Ovary (tissue), 10 donors: ENCODE measurements at places on chromosomes 16 and 17.

- no peak for DNase-seq
These were observed 335.3 kb downstream of the CNTNAP4 start for GRCh38 chr16:76612497-76612896.

DNA sequence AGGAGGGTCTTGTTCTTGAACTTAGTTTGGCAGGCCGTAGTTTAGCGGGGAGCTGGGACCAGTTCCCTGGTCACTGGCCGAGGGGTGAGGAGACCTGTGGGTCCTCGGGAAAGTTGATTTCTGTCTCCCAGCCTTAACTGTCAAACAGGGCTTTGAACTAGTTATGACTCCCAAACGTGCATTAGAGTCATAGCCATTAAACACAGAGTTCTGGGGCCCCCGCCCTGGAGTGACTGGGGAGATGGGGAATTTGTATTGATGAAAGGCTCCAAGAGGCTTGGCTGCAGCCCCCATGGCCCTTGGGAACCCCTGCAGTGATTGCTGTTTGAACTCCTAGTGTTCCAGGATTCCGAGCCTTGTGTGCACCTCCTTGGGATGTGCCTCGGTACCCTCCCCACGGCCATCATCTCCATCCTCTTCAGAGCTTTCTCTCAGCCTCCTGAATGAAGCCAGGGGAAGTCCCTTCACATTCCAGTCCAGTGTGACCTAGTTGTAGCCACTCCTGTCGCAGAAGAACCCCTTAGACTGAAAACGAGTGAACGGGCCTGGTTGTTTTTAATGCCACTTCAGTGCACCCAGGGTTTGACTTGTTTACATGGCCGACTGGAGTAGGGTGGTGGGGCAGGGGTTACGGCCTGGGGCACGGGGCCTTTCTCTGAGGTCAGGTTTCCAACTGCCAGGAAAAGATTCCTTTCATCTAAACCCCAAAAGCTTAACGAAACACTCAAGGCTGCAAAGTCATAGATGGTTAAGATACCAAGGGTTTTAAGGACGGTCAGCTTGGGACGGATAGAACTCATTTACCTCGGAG lies 1.4 kb downstream of the MPRIP start:
- no peak for DNase-seq

- peak; percentile 29 for DNase-seq
These were observed 22.9 kb downstream of the CLUH start for GRCh38 chr17:2688351-2689342.

GRCh38 chr16:50291719-50292565 lies 25.6 kb downstream of the ADCY7 start:
- DNase-seq = no peak

DNA sequence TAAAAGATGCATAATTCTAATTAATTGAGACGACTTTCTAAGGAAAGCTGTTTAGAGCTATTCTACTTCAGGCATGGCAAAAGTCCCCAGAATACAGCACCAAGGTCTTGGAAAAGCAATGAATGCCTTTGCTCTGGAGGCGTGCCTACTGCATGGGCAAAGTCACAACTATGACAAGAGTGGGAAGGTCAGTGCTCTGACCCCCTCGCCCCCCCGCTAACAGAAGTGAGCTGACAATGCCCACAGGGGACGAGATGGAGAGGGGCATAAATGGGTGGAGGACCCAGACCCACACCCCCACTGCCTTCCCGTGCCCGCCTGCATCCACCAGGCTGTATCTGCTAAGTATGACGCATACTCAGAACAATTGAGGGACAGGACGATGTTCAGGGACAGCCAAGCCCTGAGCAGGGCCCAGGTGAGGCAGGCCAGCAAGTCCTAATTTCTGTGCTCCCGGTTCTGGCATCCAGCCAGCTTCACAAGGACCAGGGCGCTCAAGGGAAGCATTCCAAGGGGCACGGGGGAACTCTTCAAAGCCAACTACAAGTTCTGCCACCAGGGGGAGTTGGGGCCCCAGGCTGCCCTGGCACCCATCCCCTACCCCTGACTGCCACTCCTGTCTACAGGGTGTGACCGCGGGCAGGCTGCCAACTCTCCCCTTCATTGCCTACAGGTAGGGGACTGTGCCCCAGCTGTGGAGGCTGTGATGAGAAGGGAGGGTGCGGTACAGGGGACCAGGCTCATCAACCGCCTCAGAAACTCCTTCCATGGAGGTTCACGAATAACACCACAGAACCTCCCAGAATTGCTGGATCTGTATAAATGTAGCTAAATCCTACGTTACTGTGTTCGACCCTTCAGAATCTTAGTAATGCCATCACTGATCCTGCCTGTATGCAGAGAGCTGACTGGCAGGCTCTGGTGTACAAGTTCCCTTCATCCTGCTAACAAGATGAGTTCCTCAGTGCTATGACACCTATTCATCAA lies 20.8 kb downstream of the NPRL3 start:
- peak; percentile 46 for DNase-seq

- DNase-seq = no peak
These were observed 468.1 kb downstream of the SOX9 start for GRCh38 chr17:72588961-72589360.

- no peak for DNase-seq
These were observed 435.7 kb downstream of the ZFHX3 start for GRCh38 chr16:72612256-72612655.

GRCh38 chr17:17944743-17945142 lies 27.5 kb downstream of the TOM1L2 start:
- no peak for DNase-seq

DNA sequence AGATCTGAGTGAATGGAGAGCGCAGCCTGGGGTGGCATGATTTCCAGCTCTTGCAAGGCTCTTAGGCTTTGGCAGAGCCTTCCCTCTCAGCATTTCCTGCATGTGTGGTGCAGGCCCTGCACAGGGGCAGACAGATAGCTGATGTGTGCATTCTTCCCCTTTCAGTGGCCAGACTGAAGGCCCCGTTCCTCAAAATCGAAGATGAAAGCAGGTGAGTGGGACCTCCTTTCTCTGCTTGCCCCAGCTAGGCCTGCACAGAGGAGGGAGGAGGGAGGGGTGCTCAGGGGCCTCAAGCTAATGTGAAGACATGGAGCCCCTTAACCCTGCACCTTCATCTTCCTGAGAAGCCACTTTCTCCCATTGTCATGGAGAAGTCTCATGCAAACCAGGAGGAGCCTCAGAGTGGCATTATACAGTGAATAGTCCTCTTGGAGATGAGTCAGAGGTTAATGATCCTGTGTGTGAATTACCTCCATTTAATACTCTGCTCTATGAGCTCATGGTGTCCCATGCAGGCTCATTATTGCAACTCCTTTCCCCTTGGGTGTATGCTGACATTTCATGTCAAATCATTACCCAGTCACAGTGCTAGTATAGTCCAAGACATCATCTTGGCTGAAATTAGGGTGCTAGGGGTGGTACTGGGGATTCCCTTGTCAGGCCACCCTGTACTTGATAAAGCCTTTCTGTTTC lies 20.4 kb upstream of the ADAM11 start:
- DNase-seq = no peak

GRCh38 chr16:11079652-11080187 lies 135.4 kb downstream of the CLEC16A start:
- no peak for DNase-seq

DNA sequence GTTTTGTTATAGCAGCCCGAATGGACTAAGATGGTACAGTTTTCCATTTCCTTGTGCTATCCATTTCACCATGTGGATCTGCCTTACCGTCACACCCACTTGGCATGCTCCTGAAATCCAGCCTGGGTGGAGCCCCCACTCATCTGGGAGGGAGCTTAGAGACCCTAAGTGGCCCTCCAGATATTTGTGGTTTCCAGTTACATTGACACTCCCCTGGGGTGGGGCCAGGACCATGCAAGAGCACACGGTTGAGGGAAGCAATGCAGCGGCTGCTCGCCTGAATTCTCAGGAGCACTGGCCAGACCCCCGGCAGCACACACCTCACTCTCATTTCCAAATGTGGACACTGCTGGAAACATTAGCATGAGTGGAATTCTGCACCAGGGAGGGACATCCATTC lies 231.1 kb downstream of the UTP18 start:
- DNase-seq = no peak

GRCh38 chr16:87464691-87465300 lies 28.0 kb downstream of the ZCCHC14 start:
- DNase-seq = peak; percentile 77

- no peak for DNase-seq
These were observed 4.7 kb downstream of the PPP1R1B start for GRCh38 chr17:39631403-39631802.

GRCh38 chr16:80027007-80027965 lies 426.7 kb upstream of the MAF start:
- DNase-seq = peak; percentile 44
